ENCODE measurements at places on chromosomes 1 and 21.

GRCh38 chr1:67711158-67711854 is 26.3 kb downstream of the GADD45A start:
- DNase-seq, result no peak

GRCh38 chr1:202017749-202018467 is 7.5 kb downstream of the ELF3 start:
- no peak for DNase-seq

- no peak for DNase-seq
Observed at GRCh38 chr1:160579216-160579701, at the start of gene CD84. Gene CD84, minus strand, starts transcription at chr1:160579496. Its CDS starts 59 bp downstream, at chr1:160579437.

DNA sequence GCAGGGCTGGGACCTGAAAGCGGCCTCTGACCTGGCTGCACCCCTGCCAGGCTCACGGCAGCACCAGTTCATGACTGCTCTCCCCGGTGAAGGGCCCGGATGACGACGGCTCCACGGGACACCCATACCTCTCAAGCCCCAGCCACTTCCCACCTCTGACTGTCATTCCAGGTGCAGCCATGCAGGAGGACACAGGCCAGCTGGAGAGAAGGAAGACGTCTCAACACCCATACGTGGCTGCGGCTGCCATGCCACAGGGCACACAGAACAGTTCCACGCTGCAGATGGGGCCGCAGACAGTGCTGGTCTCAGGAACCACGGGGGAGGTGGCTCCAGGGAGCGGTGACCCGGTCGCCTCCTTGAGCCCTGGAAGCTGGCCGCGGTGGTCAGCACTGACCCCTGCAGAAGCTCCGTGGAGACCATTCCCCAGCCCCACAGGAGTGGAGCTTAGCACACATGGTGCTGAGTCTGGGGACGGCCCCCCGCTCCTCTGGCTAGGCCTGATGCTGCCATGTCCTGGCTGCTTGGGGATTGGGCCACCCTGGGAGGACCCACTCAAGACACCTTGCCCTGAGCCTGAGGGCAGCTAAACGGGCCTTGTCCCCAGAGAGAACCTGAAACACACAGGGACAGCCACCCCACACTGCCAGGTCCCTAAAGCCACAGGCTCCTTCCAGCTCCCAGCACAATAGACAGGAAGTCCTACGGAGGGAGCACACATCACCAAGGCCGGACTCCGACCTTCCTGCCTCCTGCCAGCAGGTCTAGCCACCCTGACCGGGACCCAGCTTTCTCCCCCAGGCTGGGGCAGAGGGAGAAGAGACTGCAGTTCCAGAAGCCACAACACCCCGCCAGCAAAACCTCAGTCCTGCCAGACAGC is 8.6 kb downstream of the WNT9A start:
- DNase-seq, result no peak

DNA sequence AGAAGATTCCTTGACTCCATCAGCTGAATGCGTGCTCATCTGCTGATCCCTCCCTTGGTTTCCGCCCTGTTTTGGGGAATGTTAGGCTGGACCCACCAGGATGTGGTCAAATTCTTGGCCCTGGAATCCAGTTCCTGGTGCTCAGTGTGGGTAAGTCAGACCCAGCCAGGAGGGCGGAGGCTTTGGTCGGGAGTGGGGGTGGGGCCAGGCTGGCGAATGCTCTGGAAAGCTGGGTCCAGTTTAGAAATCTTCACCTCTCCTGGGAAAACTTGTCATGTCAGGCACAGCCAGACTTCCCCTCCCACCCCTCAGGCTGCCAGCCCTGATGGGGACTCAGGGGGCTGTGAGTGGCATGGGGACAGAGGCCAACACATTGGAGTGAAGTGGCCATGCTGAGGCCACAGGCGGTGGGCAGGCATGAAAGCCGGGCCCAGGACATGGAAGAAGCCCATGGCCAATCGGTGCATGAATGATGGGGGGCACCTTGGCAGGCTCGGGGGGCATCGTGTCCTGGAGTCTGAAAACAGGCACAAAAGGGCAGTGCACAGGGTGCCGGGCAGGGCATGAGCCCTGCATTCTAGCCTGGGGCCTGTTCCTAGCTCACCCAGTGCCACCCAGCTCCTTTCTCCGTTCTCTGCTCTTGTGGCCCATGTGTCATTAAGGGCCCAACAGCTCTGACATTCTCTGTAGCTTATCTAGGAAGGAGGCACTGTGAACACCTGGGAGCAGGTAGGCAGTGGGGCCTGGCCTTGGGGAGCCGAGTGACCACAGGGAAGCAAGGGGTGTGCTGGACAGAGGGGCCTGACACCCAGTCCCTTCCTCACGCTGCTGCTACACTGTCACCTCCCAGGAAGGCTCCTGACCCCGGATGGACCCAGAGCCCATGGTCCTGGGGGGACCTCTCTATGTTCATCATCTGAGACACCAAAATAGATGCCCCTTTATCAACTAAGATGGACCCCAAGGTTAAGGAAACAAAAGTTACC is 14.6 kb upstream of the PADI1 start:
- no peak for DNase-seq

DNA sequence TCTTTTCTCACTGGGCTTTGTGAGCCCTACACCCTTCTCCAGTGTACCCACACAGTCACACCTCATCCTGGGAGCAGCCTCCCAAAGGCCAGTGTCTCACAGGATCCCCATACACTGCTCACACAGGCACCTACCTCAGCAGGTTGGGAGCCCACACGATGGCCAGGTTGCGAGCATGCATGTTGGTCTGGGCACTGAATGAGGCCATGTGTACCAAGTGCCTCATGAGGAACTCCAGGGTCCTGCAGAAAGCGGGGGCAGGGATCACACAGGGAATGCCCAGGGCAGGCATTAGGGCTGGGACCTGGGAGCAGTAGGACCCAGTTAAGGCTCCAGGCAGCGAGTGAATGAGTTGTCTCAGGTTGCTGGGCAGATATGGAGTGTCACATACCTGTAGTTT is 8.5 kb upstream of the USF1 start:
- no peak for DNase-seq

GRCh38 chr1:191634801-191635508 is 523.3 kb upstream of the RGS18 start:
- DNase-seq, result no peak

GRCh38 chr1:3557366-3557765 is 53.9 kb downstream of the MEGF6 start:
- DNase-seq, result no peak

- no peak for DNase-seq
Observed at GRCh38 chr1:151542710-151543129, 2.6 kb downstream of the TUFT1 start.

DNA sequence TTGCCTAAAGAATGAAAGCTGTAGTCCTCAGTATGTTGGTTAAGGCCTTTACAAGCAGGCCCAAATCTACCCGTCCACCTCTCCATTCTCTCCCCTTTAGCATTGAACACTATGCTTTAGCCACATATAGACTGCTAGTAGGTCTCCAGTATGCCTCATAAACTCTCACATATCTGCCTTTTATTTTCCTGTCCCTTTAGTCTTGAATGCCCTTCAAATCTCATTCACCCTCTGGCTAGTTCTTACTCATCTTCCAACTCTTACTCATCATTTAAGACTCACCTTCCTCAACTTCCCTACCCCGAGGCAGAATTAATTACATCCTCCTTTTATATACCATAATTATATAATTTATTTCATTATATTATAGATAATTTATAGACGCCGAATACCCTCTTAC is 78.7 kb upstream of the TSPAN2 start:
- DNase-seq, result no peak

DNA sequence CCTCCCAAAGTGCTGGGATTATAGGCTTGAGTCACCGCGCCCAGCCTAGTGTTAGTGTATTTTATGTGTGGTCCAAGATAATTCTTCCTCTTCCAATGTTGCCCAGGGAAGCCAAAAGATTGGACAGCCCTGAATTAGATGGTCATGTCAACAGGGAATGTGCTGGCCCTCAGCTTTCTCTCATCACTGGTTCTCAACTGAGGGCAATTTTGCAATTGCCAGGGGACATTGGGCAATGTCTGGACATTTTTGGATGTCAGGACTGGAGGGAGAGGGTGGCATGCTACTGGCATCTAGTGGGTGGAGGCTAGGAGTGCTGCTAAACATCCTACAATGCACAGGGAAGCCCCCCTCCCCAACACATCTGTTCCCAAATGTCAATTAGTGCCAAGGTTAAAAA is 95.0 kb downstream of the LAMC2 start:
- DNase-seq, result no peak

GRCh38 chr1:219587401-219587800 is 25.5 kb downstream of the ZC3H11B start:
- no peak for DNase-seq

- no peak for DNase-seq
Observed at GRCh38 chr1:22210636-22211035, 67.7 kb upstream of the WNT4 start.

- DNase-seq, result no peak
Observed at GRCh38 chr1:228337711-228338520, 68.7 kb downstream of the TRIM11 start.

DNA sequence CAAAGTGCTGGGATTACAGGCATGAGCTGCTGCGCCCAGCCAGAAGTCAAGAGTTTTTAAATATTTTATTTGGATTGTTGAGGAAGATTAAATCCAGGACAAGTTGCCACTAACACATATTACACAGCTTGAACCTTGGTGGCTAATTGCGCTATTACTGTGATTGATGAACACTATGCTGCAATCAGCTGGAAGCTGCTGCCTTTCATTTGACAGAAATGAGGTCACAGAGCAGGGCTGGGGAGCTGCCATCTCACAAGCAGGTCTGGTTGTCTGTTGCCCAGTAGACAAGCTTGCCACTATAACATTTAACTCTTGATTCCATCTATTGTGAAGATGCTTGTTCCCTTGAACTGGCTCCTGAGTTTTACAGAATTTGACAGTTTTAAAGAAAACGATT is 37.4 kb upstream of the NRDC start:
- no peak for DNase-seq

- no peak for DNase-seq
Observed at GRCh38 chr1:104387716-104388508, 638.2 kb downstream of the AMY1C start.

DNA sequence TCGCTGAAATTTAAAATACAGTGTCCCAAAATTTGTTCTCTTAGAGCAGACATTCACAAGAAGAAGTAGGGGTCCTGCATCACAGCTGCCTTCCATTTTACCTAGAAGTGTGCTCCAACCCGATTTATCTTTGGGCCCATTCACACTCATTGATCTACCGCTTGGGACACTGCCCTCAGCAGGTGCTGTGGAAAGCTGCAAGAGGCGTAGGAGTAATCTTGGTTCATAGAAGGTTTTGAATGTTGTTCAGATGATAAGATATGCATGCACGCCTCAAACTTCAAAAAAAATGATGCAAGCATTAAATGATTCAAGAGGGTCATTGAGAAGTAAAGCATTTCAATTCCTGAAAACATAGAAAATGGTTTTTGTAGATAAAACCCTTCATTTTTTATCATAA is 18.6 kb upstream of the C1orf105 start:
- DNase-seq, result no peak

- no peak for DNase-seq
Observed at GRCh38 chr1:159991513-159991912, 37.5 kb upstream of the SLAMF9 start.

DNA sequence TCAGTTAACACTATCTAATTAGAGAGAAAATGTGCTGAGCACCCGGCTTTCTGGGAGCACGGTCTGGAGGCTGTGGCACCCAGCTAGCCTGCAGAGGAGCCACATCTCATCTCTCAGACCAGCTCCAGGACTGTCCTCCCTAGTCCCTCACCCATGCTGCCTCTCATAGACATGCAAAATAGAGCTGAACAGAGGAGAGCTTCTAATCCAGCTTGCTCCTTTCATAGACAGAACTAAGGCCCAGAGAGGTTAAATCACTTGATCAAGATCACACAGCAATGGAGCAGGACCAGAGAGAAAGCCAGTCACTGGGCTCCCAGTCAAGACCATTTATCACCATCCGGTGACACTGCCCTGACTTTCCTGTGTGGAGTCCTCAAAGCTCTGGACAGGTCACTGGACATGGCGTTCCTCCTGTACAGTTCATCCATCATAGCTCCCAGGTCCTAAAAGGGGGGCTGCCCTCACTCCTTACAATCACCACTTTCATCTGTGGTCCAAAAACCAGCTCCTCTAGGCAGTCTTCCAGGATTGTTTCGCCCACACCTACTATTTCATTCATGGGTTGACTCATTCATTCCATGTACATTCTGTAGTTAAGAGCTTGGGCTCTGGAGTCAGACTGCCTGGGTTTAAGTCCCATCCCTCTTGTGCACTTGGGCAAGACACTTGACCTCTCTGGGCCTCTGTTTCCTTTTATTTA is 8.8 kb upstream of the CAMK2N1 start:
- DNase-seq, result no peak

DNA sequence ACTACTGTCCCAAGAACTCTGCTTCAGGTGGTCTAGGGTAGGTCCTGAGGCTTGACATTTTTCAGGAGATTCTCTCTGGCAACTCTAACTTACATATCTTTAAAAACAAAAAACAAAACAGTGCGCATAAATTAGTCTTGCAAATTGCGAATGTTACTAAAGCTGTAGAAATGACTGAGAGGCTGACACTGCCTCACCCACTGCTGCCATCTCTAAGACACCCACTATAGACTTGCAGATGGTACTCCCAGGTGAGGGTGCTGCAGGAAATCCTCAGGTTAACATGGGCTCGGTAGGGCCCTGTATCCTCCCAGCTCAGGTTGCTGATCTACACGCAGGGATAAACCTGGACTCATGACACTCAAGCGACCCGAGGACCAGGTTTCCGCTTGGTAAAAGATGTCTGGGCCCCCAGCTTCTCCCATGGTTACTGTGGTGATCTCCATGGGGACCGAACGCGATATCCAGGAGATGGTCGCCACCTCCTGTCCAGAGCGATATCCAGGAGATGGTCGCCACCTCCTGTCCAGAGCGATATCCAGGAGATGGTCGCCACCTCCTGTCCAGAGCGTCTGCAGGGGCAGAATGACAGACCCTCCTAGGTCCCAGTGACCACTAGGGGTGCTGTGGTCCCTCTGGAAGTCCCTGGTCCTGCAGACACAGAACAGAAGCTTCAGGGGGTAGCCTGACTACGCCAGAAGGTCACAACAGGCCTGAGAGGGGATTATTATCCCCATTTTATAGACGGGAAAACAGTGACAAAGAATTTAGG is 16.2 kb upstream of the LY9 start:
- DNase-seq, result peak; percentile 55

DNA sequence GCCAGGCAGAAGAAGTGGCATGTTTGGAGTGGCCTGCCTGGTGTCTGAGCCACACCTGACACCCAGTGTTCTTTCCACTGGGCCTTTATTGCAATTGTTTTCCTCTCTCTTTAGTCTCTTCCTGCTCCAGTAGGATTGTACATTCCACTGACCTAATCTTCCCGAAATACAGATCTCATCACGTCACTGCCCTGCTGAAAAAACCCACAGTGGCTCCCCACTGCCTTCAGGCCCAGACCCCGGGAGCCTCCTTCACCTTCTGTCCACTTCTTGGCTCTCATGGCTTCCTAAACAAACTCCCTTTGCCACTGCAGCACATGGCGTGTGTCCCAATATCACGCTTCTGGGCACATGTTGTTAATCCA is 25.3 kb upstream of the ATP5PO start:
- DNase-seq, result no peak

- DNase-seq, result peak; percentile 35
Observed at GRCh38 chr1:204578867-204579664, 62.9 kb downstream of the MDM4 start.

DNA sequence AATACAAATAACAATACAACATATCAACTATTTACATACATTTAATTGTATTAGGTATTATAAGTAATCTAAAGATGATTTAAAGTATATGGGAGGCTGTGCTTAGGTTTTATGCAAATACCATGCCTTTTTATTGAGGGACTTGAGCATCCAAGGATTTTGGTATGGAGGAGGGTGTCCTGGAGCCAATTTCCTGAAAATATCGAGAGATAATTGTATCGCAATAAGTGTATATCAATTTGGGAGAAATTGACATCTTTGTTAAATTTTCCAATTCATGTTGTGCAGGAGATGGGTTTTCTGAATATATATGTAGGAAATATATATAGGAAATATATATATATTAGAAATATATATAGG is 63.5 kb downstream of the ATP1A1 start:
- no peak for DNase-seq

Measured in stimulated activated CD4-positive, alpha-beta T cell treated with anti-CD3 and anti-CD28 coated beads, Interleukin-2, amount 100 ng/mL, for 24 hours (primary cell).